ENCODE measurements at places on chromosomes 1 and 21.
A peak's percentile ranks its signal among the peaks of the same experiment; 100 is the strongest.

GRCh38 chr1:1228596-1229321, 3.0 kb downstream of the SDF4 start:
- no peak for DNase-seq

DNA sequence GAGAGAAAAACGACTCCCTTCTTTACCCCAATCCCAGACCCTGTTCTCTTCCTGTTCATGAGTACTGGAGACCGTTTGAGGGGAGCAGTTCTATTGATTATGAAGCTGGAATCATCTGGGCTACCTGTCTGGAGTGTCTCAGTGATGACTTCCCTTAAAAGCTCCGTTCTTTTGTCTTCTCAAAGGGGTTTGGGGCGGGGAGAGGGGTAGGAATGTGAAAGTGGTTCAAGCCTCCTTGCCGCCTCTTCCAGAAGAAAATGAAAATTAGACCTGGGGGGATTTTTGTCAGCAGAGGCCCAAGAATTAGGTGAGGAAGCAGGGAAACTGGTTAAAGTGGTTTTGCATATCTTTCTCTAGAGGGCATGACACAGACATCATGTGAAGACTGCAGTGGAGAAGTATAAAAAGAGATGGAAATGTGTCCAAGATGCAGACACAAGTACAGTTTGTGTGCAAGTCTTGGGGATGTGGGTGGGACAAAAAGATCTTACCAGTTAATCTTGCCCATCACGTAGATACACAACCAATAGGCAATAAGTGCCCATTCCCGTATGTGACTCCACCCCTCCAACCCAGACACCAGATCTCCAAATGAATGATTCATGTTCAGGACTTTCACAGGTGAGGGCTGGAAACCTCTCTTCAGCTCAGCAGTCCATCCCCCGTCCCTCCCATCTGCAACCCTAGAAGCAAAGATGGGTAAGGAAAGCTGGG, 470 bp upstream of the MTMR11 start:
- no peak for DNase-seq

DNA sequence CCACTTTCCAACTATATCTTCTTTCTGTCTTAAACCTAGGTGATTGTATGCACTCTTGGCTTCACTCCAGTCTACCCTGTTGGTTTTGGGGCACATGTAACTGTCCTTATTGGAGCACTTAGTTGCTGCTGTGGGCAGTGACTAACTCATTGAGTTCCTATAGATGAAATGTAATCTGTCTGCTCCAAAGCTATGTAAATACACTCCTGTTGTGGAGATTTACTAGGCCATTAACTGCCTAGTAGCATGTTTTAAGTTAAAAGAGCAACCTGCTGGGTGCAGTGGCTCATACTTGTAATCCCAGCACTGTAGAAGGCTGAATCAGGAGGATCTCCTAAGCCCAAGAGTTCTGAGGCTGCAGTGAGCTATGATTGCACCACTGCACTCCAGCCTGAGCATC, 137.6 kb downstream of the ZMYM4 start:
- DNase-seq, result no peak

GRCh38 chr1:229196404-229197264, 74.3 kb upstream of the RAB4A start:
- DNase-seq, result no peak

DNA sequence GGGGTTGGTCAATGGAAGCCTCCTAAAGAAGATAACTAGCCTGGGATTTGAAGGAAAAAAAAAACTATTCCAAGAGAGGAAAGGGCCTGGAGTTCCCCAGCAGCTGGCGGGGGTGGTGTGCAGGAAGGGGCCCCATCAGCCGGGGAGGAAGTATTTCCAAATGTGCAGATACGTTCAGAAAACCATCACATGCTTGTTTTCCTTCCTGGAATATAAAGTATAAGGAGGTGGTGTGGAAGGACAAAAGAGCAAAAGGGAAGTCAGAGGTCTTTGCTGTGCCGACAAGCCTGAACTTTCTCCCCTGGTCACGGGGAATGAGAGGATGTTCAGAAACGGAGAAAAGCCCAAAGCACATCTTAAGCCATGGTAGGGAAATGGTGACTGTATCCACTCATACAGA, 72.0 kb upstream of the BACE2 start:
- DNase-seq, result no peak

- no peak for DNase-seq
These were observed 33.6 kb downstream of the CD58 start for GRCh38 chr1:116537040-116537831.

DNA sequence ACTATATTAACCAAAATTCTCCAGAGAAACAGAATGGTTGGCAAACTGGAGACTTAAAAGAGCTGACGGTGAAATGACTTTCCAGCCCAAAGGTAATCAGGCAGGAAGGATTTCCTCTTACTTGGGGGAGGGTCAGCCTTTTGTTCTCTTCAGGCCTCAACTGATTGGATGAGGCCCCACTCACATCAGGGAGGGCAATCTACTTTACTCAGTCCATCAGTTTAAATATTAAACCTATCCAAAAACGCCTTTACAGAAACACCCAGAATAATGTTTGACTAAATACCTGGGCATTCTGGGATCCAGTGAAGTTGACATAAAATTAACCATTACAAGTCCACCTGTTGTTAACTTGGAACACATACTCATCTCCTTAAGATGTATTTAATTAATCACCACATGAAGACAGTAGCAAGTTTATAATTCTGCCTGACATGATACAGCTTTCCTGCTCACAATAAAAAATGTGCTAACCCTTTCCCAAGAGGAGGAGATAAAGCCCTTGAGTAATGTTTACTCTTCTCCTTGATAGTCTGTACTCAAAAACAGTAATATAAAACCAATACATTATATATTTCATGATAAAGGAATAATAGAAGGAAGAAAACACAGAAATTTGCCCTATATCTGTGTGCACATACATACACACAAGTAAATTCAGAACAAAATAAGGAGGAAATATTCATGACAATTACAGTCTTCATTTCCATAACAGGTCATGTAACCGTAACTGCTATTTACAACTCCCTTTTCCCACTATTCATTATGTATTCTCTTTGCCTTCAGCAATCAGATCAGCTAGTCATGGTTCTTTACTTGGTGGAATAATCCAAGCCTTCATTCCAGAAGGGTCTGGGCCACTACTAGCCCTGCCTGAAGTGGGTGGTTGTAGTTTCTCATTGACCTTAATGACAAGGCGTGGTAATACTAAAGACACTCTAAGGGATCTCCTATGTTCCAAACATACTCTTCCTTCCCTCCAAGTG, 107.5 kb upstream of the RUNX1 start:
- no peak for DNase-seq

DNA sequence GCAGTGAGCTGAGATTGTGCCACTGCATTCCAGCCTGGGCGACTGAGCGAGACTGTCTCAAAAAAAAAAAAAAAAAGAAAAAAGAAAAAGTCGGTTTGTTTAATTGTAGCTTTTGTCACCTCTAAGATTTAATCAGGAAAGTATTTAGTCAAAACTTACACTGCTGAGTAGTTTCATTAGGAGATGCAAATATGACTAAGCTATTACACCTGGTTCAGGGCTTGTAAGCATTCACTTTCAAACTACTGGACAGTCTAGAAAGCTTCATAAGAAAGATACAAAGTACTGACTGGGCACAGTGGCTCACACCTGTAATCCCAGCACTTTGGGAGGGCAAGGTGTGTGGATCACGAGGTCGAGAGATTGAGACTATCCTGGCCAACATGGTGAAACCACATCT, 75.9 kb upstream of the CACYBP start:
- no peak for DNase-seq

DNA sequence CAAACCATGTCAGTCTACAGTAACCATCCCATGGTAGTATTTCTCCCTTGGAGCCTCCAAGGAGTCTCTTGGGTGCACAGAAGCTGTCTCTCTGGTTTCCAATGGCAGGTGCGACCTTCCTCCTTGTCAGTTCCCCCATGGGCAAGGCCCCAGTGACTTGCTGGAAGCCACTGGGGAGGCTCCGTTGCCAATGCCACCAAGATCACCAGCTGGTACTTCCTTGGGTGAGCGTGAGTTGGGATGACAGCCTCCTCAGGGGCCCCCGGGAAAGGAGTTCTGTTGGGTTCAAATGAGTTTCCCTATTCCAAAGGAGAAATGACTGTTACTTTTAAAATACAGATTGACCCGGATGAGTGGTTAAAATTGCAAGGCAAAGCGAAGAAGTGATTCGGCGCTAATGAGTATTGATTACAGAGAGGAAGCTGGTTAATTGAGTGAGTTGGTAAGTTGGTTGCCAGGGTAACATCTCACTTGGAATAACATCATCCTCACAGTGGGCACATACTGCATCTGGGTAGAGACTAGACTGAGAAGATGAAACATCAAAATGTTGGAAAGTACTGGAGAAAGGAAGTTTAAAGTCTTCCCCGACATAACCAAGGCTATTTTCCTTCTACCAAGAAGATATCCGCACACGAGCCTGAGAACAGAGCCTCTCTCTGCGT, 53.0 kb upstream of the LAPTM5 start:
- no peak for DNase-seq

- no peak for DNase-seq
These were observed 154.8 kb downstream of the BACH1 start for GRCh38 chr21:29453511-29453910.

DNA sequence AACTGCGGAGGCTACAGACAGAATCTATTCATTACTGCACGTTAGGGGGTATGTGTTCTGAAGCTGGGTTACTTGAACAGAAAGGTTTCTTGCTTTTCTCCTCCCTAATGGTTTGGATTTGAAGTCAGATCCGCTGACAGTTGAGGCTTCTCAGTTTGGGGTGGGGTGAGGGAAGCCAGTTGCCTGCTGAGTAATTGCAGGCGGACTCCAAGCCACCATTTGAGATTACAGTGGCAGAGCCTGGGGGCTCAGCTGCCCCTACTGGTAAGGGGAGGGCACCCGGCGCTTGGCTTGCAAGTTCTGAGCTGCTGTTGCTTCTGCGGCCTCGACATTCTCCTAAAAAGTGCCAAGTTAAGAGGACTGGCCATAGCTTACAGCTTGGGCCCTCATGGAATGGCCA, 2.0 kb downstream of the GRHL3 start:
- DNase-seq, result no peak

DNA sequence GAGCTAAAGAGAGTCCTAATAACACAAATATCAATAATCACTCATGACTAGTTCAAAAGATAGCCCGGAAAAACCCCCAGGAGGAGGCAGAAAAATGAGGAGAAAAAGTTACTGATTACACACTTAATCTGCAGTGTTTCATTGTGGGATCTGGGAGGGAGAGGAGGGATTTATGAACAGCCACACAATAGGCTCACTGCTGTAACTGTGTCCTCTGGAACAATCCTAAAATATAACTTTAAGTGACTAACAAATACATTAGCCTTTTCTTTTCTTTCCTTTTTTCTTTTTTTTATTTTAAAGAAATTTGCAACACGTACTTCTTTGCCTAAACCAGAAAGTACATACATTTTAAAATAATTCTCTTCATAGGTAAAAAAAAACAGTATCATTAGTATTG, 106.3 kb upstream of the LBR start:
- DNase-seq, result no peak

- DNase-seq, result no peak
These were observed 465.2 kb downstream of the NPHP4 start for GRCh38 chr1:5526822-5527551.

- no peak for DNase-seq
These were observed 28.1 kb upstream of the ACBD6 start for GRCh38 chr1:180530501-180530900.

GRCh38 chr1:61224609-61225008, 142.2 kb downstream of the NFIA start:
- no peak for DNase-seq

DNA sequence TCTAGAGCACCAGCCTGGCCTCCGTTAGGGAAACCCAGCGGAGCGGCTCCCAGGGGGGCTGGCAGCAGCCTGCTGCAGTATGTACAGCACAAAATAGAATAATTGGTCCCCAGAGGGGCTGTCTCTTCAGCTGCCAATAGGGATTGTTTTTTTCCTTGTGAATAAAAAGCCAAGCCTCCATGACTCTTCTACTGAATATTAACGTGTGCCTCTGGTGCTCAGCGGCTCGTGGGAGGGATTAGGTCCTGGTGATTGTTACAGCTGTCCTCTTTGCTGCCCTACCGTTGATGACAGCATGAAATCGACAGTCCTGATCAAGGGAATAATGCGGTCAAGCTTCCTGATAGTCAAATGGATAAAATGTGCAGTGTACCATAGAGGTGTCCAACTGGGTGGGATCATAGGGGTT, 190.7 kb upstream of the RUNX1 start:
- no peak for DNase-seq

- DNase-seq, result peak; percentile 45
These were observed 7.9 kb upstream of the ADGRB2 start for GRCh38 chr1:31771891-31772668.

- DNase-seq, result no peak
These were observed 122.3 kb downstream of the PGBD5 start for GRCh38 chr1:230303822-230304221.

DNA sequence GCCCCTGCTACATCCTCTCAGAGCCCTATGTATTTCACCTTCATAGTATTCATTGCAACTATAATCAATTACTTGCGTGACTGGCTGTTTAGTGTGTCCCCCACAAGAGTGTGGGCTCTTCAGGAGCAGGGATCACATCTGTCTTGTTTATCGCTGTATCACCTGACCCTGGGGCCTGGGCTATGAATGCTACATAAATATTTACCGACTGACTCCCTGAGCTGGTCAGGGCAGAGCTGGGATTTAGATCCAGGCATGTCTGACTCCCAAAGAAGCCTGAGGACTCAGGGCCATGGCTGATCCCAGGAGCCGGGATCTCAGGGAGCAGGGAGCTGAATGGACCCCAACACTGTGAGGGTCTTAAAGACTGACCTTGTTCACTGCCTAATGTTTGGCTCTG, 49.7 kb downstream of the AHDC1 start:
- DNase-seq, result no peak

GRCh38 chr1:246679794-246680177, 44.4 kb upstream of the SCCPDH start:
- DNase-seq, result no peak

- no peak for DNase-seq
These were observed 402.0 kb downstream of the PTPRU start for GRCh38 chr1:29638281-29638680.

DNA sequence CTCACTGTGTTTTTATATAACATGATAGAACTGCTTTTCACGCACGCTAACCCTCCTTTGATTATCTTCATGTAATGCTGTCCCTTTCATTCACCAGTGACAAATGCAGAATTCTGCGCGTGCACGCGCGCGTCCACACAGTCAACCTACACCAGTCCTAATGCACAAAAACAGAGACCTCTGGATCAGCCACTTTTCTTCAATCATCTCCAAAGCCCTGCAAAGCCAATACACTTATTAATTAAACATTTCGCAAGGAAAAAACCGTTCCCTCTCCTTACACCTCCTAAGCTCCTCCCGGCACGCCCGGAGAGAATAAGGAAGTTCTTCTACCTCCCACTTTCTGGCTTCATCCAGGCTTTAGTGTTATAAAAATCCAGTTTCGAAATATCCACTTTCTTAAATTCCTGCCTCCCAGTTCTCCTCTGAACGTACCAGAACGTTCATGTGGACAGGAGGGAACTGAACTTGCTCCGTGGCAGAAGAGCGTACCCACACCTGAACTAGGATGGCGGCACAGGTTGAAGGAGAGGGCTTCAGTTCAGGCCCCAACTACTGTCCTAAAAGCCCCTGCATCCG, 4.6 kb downstream of the LMX1A start:
- no peak for DNase-seq
